ENCODE measurements at places on chromosomes 16 and 17.

DNA sequence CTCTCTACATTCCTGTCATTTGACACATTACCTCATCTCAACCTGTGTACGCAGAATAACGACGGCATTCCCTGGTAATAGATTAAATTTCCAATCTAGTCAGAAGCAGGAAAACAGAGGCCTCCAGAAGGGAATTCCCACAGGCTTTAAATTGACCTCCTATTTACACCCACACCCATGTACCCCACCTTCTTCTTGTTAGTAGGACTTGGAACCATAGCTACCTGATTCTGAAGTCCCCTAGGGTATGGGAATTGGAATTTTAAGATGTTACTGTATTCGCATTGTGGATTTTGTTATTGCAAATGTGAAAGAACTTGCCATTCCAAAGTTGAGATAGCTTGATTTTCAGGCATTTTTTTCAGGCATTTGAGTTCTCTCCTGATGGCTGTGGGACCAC lies 377.5 kb upstream of the DYNLRB2 start:
- no peak for DNase-seq

DNA sequence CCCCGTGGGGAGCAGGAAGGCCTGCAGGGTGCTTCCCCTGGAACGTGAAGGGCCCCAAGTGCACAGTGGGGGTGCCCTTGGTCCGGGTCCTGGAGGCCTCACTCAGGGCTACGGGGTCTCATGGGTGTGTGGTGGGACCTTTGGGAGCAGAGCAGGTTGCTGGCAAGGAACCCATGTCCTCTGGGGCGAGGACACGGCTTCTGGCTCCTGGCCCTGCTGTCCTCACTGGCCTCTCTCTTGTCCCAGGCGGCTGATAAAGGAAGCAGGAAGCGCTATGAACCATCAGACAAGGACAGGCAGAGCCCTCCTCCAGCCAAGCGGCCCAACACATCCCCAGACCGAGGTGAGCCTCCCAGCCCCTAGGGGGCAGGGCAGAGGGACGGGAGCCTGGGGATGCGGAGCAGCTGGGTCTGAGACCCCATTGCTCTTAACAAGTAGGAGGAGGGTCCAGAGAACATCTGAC lies 9.8 kb upstream of the IL17C start:
- DNase-seq = peak; percentile 36

GRCh38 chr16:1366712-1367299 lies 15.1 kb downstream of the GNPTG start:
- no peak for DNase-seq

DNA sequence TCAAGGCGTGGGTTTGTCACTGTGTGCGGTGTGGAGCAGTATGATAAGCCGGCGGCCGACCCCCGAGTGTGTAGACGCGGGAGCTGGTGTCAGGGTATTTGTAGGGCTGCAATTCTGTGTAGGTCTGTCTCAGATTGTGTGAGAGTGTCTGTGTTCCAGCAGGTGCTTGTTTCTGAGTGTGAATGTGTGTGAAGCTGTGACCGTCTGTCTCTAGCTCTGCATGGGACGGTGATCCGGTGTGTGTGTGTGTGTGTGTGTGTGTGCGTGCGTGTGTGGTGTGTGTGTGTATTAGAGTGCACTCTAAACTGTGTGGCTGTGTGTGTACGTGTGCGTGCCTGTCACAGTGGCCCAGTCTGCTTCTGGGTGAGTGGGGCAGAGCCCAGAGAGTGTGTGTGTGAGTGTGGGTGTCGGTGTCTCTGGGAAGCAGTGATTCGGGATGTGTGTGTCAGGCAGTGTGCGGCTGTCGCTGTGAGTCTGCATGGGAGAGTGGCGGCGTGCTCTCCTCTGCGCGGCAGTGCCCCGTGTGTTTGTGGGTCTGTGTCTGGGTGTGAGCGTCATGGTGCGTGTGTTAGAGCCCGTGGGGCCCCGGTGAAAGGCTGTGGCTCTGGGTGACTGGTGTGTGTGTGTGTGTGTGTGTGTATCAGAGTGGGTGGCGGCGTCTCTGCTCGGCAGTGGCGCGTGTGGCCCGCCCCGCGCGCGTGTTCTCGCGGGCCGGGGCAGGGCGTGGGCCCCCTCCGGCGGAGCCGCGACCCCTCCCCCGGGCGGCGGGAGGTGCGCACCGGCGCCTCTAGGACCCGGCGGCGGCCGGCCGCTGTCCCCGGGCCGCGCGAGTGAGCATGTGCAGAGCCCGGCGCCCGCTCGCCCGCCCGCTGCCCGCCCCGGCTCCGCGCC lies at the start of gene WSCD1:
Gene WSCD1, plus strand, starts transcription at position 841 of the 891 bp plus-strand sequence. CDS start 10,280 bp downstream, outside the sequence.
- peak; percentile 70 for DNase-seq

- no peak for DNase-seq
Measured at GRCh38 chr16:83989300-83989699, 21.3 kb downstream of the NECAB2 start.

DNA sequence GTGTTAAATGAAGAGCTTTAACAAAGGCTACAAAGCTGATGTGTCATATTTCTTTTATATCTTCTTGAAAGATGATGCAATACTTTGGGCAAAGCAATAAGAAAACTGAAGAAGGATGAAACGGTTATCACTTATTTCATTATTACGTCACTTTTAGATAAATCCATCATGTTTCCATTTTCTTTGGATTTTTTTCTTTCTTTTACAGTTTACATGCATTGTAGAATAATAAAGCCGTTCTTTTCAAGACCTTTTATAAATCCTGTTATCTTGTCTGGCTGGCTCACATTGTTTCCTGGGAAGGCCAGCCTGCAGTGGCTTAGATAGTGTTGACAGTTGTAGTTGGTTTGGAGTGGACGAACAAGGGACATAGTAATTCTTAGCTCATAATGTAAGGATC lies 28.9 kb downstream of the TANC2 start:
- DNase-seq = no peak

DNA sequence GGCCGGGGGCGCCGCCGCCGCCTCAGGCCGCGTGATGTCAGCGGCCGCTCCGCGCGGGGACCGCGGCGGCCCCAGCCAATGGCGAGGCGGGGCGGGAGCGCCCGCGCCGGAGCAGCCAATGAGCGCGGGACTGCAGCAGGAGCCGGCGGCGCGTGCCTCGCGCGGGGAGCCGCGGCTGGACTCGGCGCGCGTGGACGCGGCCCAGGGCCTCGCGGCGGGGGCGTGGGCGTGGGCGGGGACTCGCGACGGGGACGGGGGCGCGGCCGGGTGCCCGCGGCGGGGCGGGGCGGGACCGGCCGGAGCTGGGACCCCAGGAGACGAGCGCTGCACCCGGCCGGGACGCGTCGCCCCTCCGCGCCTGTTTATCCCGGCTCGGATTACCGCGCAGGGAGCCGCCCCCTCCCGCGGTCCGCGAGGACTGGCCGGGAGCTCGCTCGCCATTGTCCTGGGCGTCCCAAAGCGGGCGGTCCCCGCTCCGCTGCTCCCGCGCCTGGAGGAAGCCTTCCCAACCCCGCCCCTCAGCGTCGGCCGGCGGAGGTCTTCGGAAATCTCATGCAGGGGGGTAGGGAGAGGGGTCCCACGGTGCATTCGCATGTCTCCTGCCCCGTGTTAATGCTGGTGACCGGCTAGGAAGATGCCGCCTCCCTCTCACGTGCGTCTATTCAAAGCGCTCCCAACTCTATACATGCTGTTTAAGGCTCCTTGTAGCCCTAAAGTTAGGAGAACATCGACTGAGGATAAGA lies at the start of gene RNF157:
Gene RNF157, minus strand, starts transcription at position 33 of the 743 bp plus-strand sequence. CDS start 253 bp downstream, outside the sequence.
- DNase-seq = peak; percentile 91

- DNase-seq = peak; percentile 83
Measured at GRCh38 chr16:4882633-4883285, 35.5 kb downstream of the UBN1 start.

DNA sequence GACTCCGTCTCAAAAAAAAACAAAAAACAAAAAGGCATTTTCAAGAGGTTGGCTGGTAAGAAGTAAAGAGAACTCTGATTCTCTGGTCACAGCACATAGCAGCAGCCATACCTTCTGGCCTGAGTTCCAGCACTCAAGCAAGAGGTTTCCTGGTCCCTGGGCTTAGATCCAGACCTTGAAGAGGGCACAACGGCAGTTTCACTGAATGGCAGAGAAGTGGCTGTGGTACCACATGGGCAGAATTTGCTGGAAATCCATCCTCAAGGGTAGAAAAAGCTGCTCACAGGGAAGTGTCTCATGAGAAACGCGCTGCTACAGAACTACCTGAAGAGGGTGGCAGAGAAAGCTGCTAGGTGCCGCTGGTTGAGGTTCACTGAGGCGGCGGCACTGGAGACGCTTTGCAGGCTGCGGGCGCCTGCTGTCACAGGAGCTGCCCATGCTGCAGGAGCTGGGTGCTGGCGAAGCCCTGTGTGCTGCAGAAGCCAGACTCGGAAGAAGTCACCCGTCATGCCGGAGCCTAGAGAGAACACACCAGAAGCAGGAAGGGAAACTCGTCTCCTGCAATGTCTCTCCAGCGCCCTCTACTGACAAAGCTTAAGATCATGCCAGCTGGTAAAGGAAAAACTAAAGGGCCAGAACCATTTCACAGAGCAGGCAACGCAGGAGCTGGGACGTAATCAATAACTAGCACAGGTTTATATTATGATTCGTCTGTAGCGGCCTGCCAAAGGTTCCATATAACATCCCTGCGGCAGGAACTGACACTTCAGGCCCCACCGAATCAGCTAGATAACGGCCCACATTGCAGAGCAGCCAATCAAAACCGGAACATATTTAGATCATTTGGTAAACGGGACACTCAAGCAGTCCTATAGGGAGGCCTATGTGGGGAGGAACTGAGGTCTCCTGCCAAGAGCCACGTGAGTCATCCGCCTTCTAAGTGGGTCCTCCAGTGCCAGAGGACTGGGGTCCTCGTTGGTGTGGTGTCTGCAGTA lies 5.4 kb upstream of the ZNF213 start:
- DNase-seq = peak; percentile 54

DNA sequence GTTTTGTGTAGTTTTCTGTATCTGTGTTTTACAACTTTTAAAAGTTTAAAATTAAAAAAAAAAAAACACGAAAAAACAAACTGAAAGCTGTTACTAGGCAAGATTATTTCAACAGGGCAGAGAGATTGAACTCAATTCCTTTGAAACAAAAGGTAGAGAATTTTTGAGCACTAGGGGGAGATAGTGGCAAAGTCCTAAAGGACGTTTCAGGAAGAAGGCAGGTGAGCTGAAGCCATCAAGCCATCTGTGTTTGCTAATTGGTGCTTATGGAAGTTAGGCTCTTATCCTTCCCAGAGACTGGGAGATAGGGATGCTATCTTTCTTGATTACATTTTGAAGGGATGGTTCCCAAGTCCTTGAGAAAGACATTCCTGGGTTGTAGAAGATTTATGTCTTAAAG lies 70.6 kb upstream of the CLEC3A start:
- DNase-seq = peak; percentile 24

DNA sequence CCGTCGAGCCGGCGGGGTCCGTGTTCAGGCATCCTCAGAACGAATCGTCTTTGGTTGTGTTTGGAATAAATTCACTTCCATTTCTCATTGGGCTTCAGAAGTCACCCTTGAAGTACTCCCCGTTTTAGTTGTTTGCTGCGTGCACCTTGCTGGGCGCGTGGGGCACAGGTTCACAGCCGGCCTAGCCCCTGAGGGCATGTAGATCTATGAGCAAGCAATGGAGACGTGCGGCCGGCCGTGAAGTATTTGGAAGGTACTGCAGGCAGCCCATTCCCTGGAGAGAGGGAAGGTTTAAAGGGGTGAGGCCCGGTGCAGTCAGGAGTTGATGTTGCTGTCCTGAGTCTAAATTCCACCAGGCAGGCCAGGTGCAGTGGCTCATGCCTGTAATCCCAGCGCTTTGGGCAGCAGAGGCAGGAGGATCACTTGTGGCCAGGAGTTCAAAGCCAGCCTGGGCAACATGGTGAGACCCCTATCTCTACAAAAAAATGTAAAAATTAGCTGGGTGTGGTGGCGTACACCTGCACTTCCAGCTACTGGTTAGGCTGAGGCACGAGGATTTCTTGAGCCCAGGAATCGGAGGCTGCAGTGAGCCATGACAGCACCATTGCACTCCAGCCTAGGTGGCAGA lies 714 bp downstream of the ACSF3 start:
- no peak for DNase-seq

- no peak for DNase-seq
Measured at GRCh38 chr17:62064029-62064790, 868 bp downstream of the MED13 start.

DNA sequence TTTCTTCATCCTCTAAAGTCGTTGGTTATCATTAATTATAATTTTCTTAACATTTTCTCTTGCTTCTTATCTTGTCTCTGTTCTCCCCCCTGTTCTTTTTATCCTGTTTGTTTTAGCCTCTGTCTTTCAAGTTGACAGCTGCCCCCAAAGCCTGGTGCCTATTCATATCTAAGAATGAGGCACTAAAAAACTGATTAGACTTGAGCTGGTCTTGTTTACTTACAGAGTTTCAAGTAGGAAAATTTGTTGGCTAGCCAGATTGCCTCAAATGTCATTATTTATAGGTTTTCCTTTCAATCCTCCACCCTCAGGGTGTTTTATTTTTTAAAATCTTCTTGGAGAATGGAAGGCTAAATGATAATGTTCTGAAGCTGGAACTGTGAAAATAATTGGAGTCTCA lies 236.0 kb downstream of the UTP18 start:
- no peak for DNase-seq
